ENCODE measurements at places on chromosomes 2 and 18.

GRCh38 chr2:85577386-85578242, at the start of gene VAMP8:
TSS of gene VAMP8 (plus strand) at chr2:85577586. CDS start at chr2:85577647, 61 bp downstream.
- DNase-seq = no peak

GRCh38 chr2:133266926-133267590, 301.2 kb downstream of the NCKAP5 start:
- no peak for DNase-seq

GRCh38 chr18:56570978-56571377, 67.4 kb downstream of the TXNL1 start:
- DNase-seq = no peak

DNA sequence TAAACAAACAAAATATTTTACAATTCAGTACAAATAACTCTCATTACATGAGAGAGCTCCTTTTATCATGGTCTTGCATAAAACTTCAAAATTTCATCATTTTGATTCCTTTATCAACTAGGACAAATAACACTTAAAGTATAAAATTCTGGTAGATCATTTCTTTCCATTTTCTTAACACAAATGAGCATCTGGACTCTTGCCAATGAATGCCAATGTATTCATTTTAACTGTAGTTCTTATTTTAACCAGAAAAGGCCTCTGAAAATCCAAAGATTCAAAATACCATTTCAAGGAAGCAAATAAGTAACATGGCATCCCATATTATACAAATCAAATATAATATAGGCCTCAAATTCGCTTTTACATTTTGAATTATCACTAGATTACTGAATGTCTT, 13.8 kb upstream of the POU3F3 start:
- no peak for DNase-seq

DNA sequence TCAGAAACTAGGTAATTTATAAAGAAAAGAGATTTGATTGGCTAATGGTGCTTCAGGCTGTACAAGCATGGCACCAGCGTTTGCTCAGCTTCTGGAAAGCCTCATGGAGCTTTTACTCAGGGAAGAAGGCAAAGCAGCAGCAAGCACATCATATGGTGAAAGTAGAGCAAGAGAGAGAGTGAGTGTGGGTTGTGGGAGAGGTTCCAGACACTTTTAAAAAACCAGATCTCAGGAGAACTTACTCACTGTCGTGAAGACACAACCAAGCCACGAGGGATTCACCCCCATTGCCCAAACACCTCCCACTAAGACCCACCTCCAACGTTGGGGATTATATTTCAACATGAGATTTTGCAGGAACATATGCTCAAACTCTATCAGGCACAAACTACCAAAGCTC, 554.6 kb upstream of the TNP1 start:
- DNase-seq = no peak

- no peak for DNase-seq
These were observed 99.3 kb downstream of the SPATS2L start for GRCh38 chr2:200405599-200406298.

GRCh38 chr18:41462946-41463345, 492.1 kb upstream of the PIK3C3 start:
- DNase-seq = no peak

GRCh38 chr18:59980188-59980637, 80.4 kb downstream of the PMAIP1 start:
- DNase-seq = no peak

DNA sequence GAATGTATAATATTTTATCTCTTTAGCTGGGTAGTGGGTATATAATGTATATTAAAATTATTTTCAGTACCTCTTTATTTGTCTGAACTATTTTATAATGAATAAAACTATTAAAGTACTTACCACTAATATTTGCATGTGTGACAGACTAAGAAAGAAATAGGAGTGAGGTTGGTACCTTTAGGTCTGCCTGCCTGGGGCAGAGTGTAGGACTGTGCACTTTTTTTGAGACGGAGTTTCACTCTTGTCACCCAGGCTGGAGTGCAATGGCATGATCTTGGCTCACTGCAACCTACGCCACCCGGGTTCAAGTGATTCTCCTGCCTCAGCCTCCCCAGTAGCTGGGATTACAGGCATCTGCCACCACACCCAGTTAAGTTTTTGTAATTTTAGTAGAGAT, 18.8 kb downstream of the NCOA1 start:
- no peak for DNase-seq

GRCh38 chr2:9998916-9999654, 44.3 kb upstream of the KLF11 start:
- no peak for DNase-seq

GRCh38 chr18:70330887-70331286, 42.0 kb downstream of the SOCS6 start:
- DNase-seq = no peak

DNA sequence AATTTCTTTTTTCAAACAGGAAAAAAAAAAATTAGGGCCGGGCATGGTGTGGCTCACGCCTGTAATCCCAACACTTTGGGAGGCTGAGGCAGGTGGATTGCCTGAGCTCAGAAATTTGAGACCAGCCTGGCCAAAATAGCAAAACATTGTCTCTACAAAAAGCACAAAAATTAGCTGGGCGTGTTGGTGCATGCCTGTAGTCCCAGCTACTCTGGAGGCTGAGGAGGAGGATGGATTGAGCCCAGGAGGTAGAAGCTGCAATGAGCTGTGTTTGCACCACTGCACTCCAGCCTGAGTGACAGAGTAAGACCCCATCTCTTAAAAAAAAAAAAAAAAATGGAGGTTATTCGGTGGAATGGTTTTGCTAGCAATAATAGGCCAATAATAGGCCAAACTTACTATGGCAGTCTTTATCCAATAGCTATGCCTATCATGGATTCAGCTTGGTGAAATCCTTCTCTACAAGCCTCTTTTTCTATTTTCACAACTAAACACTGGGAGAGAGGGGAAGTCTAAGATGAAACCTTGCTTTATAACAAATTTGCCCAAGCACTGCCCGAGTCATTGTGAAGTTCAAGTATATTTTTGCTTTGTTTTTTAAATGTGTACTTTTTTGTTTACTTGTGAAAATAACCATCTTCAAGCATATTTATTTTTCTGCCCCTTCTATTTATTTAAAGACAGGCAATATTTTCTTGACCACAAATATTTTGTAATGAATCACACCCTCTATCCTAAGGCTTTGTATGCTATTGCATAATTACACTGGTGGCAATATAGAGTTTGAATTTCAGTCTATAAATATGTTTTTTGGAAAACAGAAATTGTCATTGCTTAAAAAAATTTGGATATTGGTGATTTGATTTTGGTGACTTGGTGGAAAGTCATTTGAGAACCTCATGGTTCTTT, 20.0 kb upstream of the KYNU start:
- no peak for DNase-seq

DNA sequence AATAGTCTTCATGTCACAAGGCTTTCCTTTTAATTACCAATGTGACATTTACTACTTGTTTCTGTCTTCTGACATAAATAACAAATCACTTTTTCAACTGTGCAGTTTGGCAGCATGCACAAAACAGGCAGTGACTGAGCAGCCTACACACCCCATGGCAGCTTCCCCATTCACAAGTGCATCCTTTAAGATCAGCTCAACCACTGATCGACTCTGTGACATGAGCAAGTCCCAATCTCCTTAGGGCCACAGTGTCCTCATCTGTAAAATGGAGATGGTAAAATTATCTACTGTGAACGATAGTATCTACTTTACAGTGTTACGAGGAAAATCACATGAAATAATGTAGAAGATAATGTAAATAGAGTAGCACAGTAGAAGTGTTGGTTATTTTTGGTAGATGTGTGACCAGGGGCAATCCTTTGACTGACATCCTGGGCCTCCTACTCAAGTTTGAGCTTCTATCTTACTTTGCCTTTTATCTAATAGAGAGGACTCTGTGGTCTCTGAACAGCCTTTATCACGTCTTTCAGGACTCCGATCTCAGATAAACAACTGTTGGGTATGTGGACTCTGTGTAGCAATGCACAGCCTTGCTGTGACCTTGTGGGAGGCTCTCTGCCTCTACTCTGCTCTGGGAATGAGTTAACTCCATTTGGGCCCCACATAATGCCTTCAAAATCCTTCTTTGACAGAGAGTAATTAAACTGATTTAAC, 120.6 kb downstream of the PIGN start:
- DNase-seq = no peak

DNA sequence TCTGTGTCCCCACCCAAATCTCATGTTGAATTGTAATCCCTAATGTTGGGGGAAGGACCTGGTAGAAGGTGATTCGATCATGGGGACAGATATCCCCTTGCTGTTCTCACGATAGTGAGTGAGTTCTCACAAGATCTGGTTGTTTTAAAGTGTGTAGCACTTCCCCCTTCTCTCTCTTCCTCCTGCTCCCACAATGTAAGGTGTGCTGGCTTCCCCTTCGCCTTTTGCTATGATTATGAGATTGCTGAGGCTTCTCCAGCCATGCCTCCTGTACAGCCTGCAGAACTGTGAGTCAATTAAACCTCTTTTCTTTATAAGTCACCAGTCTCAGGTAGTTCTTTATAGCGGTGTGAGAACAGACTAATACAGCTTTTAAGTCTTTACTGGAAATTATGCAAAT, 193.3 kb upstream of the RBBP8 start:
- DNase-seq = no peak

DNA sequence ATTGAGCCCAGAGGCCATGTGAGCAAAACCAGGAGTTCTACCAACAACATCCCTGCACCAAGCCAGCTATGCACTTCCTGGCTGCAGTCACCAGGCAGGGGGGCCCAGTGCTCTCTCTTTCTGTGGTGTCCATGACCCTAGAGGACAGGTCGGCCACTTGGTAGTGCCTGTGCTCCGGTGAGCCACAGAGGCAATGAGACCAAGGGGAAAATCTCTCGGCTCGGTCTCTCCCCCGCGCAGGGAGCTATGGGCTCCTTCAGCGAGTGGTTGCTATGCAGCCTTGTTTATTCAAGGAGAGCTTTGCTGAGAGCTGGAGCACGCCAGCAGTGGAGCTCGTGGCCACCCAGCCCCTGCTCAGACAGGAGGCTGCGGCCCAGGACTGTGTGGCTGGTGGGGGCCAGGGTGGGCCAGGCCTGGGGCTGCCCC, at the start of gene TOGARAM2:
TSS of gene TOGARAM2 (plus strand) at position 283 of the 426 bp plus-strand sequence. CDS start 13,537 bp downstream, outside the sequence.
- no peak for DNase-seq

GRCh38 chr2:43318791-43319190, 92.4 kb upstream of the ZFP36L2 start:
- no peak for DNase-seq

GRCh38 chr2:223058952-223059716, 7.1 kb downstream of the KCNE4 start:
- no peak for DNase-seq

DNA sequence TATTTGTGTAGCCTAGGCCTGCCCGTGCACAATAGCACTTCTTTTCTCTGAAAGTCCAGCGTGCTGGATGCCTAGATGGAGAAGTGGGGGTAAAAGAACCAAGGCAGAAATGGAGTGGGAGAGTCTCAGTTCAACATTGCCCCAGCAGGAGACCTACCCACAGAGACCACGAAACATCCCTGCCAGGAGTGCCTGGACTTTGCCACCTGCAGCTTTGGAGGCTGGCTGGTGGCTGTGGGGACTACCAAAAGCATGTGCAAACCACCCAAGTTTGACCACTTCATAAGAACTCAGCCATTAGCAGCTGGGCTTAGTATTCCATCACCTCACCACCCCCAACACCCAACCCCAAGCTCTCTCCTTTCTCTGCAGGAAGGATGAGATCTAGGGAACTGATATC, 416.9 kb upstream of the ID2 start:
- no peak for DNase-seq

DNA sequence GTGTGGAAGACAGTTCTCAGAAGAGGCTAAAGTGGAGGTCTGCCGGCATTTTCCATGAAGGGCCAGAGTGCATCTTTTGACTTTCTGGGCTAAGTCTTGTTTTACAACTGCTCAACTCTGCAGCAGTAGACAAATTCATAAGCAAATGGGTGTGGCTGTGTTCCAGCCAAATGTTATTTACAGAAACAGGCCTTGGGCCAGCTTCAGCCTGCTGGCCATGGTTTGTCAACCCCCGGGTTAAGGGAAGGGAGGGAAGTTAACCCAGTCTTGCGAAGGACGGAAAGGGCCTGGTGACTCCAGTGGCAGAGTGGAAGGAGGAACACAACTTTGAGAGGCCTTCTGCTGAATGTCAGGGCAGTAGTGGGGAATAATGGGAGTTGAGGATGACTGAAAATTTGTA, 34.3 kb upstream of the NCKAP5 start:
- no peak for DNase-seq

- DNase-seq = no peak
These were observed 97.8 kb upstream of the POU3F3 start for GRCh38 chr2:104756118-104756517.

DNA sequence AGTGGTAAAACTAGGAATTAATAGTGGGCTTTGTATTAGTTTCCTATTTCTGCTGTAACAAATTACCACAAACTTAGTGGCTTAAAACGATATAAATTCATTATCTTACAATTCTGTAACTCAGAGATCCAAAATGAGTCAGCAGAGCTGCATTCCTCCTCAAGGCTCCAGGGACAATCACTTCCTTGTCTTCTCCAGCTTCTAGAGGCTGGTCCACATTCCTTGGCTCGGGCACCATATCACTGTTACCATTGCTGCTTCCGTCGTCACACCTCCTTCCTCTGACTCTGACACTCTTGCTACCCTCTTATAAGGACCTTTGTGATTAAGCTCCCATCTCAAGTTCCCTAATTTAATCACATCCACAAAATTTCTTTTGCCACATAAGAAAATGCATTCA, 567.8 kb upstream of the KLHL29 start:
- DNase-seq = no peak

- DNase-seq = peak; percentile 31
These were observed 76.2 kb upstream of the CHRNA1 start for GRCh38 chr2:174840436-174840835.

DNA sequence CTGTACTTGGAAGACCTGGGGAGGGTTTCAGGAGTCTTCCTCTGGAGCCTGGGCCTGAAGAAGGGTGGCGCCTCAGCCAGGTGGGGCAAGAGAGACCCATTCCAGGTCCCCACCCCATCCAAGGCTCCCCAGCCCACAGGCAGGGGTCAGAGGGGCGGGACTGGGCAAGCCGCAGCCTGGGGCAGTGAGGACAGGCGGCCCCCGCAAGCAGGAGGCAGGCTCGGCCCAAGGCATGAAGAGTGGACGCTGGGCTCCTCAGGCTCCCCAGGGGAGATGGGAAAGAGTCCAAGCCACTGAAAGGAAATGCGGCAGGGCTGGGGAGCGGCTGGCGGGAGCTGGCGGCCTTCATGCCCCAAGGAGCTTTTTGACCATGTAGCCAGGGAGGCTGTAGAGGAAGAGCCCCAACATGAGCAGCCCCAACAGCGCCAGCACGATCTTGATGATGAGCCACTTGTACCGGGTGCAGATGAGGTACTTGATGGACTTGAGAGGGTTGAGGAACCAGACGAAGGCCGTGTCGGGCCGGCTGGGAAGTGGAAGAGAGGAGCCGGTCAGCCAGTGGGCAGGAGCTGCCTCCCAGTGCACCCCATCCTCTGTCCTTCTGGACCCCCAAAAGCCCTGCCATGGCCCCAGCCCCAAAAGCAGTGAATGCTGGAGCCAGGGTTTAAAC, 20.1 kb downstream of the OTOF start:
- no peak for DNase-seq

Data from AG04449 (cell line).